ENCODE measurements at places on chromosomes 6 and 20.

DNA sequence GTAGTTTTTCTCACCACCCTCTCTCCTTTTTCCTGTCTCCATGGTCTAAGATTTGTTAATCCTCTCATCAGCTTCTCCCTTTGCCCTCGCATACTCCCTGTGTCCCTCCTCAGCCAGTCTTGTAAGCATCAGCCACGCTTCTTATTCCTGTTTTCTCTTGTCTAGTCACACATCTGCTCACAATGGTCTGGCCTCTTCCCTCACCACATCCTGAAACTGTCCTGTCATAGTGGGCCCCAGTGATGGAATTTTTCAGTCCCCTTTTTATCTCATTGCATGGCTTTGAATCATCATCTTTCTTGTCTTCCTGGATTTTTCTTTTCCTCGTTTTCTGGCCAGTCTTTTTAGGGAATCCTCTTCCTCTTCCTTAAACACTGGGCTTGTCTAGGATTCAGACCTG is 57.2 kb downstream of the GFRA4 start:
- no peak for DNase-seq

GRCh38 chr20:1832634-1833033 is 62.6 kb upstream of the SIRPA start:
- DNase-seq, result no peak

DNA sequence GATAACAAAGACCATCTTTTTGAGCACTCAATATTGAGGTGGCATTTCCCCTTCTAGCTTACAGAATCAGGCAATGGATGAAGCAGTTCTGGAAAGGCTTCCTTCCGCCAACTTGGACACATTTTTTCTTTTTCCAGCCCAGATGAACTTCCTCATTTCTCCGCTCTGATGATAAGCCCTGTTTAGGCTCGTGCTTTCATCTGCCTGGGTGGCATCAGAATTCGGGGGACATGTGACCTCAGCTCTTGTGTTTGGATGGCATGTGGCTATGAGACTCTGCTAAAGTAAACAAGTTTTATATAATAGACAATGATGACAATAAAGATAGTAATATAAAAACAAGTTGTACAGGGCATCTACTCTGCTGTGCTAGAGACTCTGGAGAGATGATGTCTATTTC is 796.7 kb downstream of the DHX35 start:
- no peak for DNase-seq

GRCh38 chr6:96469312-96469711 is 52.3 kb upstream of the UFL1 start:
- no peak for DNase-seq

- no peak for DNase-seq
These were observed 31.6 kb upstream of the PXDC1 start for GRCh38 chr6:3782876-3783832.

DNA sequence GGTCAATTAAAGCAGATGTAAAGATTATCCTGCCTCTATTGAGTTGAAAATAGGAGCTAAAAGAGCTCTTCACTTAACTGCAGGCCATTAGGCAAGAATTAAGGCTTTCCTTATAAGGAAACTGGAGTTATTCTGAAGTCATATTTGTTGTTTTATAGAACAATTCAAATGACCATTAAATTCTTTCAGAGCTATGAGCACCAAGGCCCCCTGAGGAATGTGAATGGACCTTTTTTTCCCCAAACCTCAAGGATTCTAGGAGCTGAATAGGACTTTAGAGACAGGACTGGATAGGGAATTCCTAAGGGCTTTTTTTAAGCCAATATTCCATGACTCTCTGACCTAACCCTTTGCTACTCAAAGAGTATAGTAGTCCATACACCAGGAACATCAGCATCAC is 565.7 kb upstream of the BTBD3 start:
- no peak for DNase-seq

- DNase-seq, result no peak
These were observed 520 bp upstream of the RIPOR3 start for GRCh38 chr20:50691573-50692551.

DNA sequence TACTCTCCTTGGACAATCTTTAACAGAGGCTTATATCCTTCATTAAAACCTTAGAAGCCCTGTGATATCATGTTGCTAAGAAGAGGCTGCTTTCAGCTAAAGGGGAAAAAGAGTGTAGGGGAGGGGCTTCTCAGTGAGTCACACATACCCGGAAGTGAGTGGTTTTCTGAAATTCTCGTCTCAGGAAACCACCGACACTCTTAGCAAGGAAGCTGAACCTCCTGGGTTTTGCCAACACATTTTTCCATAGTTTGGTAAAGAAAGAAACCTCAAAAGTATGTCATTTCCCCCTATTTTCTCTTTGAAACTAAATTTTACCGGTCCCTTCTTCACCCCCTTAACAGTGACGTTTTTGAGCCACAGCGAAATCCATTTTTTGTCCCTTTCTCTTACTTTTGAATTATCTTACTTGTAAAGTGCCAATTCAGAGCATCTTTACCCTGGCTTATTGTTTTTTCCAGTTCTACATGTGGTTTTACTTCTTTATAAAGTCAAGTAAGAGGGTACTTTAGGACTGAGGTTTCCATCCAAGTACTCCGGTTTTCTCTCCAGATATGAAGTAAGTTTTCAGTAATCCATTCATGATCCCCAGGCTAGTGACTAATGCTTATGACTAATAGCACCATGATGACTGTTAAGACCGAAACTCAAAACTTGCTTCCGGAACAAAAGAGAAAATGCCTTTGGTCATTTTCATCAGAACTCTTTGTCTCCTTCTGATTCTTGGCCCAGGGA is 219.3 kb downstream of the ARHGAP18 start:
- peak; percentile 79 for DNase-seq

- no peak for DNase-seq
These were observed 409.9 kb upstream of the SPTLC3 start for GRCh38 chr20:12598894-12599293.

GRCh38 chr6:133817460-133818047 is 71.4 kb upstream of the TCF21 start:
- peak; percentile 25 for DNase-seq

- DNase-seq, result no peak
These were observed 191.7 kb downstream of the RIMS1 start for GRCh38 chr6:72078096-72078495.

DNA sequence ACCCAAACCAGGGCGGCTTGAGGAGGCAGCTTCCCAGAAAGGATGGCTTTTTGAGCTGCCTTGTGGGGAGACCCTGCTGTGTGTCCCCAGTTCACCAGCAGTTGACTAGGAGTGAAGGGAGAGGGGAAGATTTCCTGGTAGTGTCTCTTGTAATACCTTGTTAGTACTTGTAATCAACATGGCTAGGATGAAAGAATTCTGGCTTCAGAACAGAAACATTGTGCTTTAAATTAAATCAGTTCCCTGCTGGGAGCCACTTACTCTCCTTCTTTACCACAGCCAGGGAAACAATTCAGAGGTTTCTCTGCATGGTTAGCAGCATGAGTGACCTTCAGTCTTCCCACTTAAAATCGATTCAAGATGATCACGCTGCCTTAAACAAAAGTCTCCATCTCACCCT is 525.4 kb upstream of the ID4 start:
- DNase-seq, result no peak

GRCh38 chr20:36582322-36582721 is 8.9 kb downstream of the TGIF2 start:
- DNase-seq, result no peak

GRCh38 chr6:3697609-3698008 is 53.9 kb downstream of the PXDC1 start:
- no peak for DNase-seq

DNA sequence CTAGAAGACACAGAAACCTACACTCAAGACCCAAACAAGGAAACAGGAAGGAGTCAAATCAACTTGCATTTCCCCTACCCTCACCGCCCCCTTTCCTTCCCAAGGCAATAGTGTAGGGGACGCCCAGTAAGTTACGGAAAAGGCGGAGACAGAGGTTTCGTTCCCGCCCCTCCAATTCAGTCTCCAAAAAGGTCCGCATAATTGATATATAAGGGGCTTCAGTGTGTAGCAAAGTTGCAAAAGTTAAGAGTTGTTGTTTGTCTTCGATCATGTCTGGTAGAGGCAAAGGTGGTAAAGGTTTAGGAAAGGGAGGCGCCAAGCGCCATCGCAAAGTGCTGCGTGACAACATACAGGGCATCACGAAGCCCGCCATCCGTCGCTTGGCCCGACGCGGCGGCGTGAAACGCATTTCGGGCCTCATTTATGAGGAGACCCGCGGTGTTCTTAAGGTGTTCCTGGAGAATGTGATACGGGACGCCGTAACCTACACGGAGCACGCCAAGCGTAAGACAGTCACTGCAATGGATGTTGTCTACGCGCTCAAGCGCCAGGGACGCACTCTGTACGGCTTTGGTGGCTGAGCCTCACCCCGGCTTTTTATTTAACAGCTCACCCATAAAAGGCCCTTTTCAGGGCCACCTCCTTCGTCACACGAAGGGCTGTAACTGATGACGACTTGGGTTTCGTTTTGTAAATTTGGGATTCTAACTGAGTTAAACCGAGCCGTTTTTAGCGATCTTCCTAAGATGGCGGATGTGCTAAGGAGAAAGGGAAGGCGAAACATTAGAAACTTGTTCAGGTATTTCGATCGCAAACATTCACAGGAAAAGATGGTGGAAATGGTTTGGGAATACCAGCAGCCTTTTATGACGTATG is 124.6 kb upstream of the BTN3A2 start:
- DNase-seq, result peak; percentile 79

- no peak for DNase-seq
These were observed 112.4 kb upstream of the SALL4 start for GRCh38 chr20:51914758-51915157.

DNA sequence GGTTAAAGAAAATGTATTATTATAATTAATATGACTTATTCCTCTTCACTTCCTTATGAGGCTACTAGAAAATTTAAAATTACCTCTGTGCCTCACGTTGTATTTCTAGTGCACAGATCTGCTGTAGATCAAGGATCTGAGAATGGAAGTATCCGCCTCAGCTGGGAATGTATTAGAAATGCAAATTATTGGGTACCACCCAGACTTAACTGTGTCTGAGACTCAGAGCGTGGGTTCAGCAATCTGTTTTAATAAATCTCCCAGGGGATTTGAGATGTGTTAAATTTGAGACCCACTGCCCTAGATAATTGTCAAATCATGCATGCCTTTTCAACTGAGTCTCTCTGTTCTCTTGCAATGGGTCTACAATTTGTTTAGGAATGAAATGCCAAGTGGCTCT is 658.0 kb upstream of the NOX3 start:
- DNase-seq, result no peak

- DNase-seq, result no peak
These were observed 866.1 kb upstream of the ADGRB3 start for GRCh38 chr6:67768972-67769371.
